Activated T-helper 1 cell treated with anti-CD3 and anti-CD28 coated beads, Interleukin-2, amount 50 U/mL, for 16 hours (primary cell): ENCODE measurements at places on chromosomes 7 and 10.

- no peak for DNase-seq
Measured at GRCh38 chr10:46033602-46034011, 3.2 kb upstream of the NCOA4 start.

DNA sequence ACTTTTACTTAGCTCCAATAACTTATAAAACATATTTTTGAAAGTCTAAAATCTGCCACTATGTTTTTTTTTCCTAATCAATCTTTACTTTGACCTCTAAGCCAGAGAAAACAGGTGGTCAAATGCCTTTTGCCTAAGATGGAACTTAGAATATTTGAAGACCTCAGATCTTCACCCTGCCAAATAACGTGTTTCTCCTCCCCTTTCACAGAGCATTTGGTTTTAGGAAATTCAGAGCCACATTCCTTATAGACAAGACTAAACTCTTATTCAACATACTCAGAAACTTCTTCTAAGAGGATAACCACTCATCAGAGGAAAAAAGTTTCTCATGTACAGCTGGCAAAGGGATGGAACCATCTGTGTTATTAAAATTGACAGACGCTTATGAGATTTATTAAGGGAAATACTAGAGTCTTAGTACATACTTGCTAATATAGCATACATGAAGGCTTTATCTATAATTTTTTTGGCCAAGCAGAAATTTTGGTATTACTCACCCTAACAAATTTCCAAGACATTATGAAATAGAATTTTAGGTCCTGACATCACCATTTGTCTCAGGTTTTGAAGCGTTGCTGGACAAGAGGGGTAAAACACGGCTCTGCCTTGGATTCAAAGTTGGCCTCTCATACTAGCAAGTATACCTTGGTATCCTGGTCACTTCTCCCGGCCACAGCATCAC is 2.6 kb upstream of the EGFR start:
- DNase-seq = no peak

GRCh38 chr10:128908099-128908498 is 558.9 kb upstream of the MGMT start:
- DNase-seq = no peak

DNA sequence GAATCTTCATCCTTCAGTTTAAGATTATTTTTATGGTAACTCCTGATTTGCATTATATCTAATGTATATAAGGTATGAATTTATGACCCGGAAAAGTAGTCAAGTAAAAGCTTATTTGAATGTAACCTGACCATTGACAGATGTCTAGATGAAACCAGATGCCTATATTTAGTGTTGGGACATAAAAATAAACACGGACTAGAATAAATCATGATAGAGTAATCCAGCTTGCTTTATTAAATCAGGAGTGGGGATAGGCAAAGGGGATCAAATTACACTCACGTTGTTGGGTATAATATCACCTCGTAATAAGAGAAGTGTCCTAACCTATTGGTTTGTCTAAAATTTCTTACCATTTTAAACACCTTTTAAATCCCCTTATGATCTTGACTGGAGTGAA is 244.6 kb downstream of the AGMO start:
- no peak for DNase-seq

DNA sequence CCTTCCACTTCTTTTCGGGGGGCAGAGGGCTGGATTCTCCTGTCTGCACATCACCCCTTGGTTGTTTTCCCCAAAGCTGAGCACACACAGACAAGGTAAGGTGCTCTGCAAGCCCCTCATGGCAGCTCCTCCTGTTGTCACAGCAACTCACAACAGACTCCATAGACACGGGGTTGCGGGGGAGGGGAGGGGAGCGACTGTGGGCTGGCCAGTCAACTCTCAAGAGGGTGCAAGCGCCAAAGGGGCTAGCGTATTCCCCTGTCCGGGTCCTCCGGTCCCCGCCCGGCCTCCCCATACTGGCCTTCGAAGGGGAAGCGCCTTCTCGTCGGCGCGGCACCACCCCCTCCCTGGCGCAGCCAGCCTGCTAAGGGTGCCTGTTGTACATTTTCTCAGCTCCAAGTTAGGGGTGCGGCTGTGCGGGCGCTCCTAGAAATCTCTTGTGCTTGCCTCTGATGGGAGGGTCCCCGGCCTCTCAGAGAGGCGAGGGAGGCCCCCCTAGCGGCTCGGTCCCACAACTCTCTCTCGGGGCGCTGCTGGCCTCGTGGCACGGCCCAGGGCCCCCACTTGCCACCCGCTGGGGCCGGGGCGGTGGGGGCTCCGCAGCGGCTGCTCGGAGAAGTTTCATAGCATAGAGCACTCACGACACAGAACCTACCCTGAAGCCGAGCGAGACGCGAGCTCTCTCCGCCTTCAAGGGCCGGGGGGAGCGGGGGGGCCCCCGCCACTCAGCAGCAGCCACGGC is 498 bp downstream of the RHOBTB1 start:
- DNase-seq = no peak
